Endothelial cell of coronary artery (primary cell): ENCODE measurements at places on chromosomes 16 and 17. TPM values are rescaled to one million over a fixed set of nuclear protein-coding genes. Genes with fewer than 3 reads are reported as not detected.

EZH1 gene
- 7.8 and 14.7 TPM in 2 replicates for total RNA-seq

CFAP97D1 gene
- under 0.01 TPM in 1 of 2 replicates, not detected in the other for total RNA-seq

ADGRG3 gene
- not detected in 2 replicates for total RNA-seq

KRTAP3-1 gene
- not detected in 2 replicates for total RNA-seq

CYBA gene
- 114 and 129 TPM in 2 replicates for total RNA-seq

EMP2 gene
- total RNA-seq, result 7.7 and 8.8 TPM in 2 replicates

PRSS53 gene
- 0.45 and 1.8 TPM in 2 replicates for total RNA-seq

XAF1 gene
- 16.7 and 24.9 TPM in 2 replicates for total RNA-seq

NPIPA2 gene
- 0.45 and 0.56 TPM in 2 replicates for total RNA-seq

EXOC3L1 gene
- total RNA-seq, result 2.4 and 9.1 TPM in 2 replicates

CCDC154 gene
- total RNA-seq, result under 0.01 and 0.09 TPM in 2 replicates

C17orf78 gene
- total RNA-seq, result not detected in 2 replicates

KRT222 gene
- total RNA-seq, result not detected in 2 replicates

GRAP gene
- 25.3 and 26.1 TPM in 2 replicates for total RNA-seq

BEAN1 gene
- not detected in 2 replicates for total RNA-seq

ARL5C gene
- total RNA-seq, result not detected in 2 replicates

MCRIP1 gene
- total RNA-seq, result 114 and 175 TPM in 2 replicates

ABCA8 gene
- 5.8 and 15.6 TPM in 2 replicates for total RNA-seq

STAT3 gene
- total RNA-seq, result 76.6 and 104 TPM in 2 replicates

SLFN13 gene
- 1.8 and 2.6 TPM in 2 replicates for total RNA-seq

BAIAP2 gene
- total RNA-seq, result 6.0 TPM in 2 replicates

STH gene
- total RNA-seq, result not detected in 2 replicates

LLGL2 gene
- total RNA-seq, result 1.5 and 2.8 TPM in 2 replicates

FBXL20 gene
- total RNA-seq, result 9.8 and 11.3 TPM in 2 replicates

MT1E gene
- 131 and 212 TPM in 2 replicates for total RNA-seq
